ENCODE measurements at places on chromosomes 7 and 10. TPM values are rescaled to one million over a fixed set of nuclear protein-coding genes. Genes with fewer than 3 reads are reported as not detected.

DNA sequence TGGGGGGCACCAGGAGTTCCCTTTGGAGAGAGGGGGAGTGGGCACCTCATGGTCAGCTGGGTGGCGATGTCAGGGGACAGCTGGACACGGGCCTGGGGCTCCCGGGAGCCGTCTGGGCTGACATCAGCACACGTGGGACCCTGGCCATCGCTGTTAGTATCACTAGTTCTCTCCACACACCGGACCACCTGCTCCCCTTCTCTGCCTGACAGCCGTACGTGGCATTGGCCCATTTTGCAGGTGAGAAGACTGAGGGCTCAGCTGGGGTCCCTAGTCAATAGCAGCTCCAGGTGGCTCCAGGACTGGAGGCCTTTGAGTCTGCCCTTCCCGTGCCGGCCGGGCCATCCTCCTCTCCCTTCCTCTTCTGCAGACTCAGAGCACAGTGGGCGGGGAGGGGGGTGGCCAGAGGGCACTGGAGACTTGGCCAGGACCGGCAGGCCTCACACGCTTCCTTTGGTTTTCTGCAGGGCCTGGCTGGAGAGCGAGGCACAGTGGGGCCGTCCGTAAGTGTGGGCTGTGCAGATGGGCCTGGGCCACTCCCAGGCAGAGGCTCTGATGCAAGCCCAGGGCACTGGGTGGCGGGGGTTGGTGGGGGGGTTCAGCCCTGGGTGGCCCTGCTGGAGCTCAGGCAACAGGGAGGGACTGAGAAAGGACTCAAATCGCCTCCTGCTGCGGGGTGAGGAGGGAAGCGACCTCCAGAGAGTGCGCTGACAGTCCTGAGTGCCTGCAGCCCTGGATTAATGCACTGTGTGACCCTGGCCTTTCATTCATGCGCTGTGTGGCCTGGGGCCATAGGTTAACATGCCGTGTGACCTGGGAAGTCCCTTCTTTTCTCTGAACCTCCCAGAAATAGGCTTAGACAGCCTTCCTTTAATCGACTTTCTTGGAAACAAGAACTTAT is 78.2 kb downstream of the MYL10 start:
- DNase-seq, result peak; percentile 41

The GLCCI1 gene
- 63.9 TPM for total RNA-seq

GRCh38 chr10:6185039-6185716 is 17.6 kb upstream of the PFKFB3 start:
- DNase-seq, result no peak

DNA sequence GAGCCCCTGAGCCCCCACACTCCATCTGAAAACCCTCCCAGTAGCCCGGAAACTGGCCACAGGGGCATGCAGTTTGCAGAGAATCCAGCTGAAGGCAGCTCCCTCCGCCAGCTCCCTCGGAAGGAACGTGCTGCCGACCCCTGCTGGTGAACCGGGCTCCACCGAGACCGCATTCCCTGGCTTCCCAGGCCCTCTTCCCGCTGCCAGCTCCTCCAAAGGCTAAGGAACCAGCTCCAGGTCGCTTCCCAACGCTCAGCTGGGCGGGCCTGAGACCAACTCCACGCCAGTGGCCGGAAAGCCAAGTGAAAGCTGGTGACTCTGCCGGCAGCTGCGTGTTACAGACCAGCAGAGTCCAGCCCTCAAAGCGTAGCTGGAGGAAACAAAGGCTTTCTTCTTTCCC is 35.8 kb downstream of the GPER1 start:
- DNase-seq, result peak; percentile 61

The SVIL gene
- total RNA-seq, result 118 TPM

Data from lower lobe of right lung (tissue), 2 donors.